SHP77 treated with DMSO at 0.1 percent for 48 hours (cell line): ENCODE measurements at places on chromosomes 1 and 21.

DNA sequence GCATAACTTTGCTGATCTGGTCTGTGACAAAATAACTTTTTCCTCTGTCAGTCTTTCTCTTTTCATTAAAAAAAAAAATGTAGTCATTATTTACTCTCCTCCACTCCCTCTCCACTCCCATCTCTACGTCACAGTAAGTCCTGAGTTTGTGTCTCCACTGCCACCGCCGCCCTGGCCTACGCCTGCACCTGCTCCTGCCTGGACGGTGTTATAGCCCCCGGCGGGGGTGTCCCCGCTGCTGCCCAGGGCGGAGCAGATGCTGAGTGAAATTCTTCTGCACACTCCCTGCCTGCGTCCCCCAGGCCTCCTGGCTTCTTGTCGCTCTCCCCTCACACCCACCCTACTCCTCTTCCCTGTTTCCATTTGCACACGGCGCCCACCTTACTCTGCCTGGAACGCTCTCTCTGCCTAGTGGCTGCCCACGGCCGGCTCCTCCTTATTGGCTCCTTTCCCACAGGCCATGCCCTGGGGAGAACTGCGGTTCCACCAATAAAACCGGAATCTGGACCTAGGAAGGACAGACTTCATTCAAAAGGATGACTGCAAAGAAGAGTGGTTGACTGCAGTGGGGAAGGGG, 55.2 kb upstream of the C1orf174 start:
- no peak for DNase-seq

DNA sequence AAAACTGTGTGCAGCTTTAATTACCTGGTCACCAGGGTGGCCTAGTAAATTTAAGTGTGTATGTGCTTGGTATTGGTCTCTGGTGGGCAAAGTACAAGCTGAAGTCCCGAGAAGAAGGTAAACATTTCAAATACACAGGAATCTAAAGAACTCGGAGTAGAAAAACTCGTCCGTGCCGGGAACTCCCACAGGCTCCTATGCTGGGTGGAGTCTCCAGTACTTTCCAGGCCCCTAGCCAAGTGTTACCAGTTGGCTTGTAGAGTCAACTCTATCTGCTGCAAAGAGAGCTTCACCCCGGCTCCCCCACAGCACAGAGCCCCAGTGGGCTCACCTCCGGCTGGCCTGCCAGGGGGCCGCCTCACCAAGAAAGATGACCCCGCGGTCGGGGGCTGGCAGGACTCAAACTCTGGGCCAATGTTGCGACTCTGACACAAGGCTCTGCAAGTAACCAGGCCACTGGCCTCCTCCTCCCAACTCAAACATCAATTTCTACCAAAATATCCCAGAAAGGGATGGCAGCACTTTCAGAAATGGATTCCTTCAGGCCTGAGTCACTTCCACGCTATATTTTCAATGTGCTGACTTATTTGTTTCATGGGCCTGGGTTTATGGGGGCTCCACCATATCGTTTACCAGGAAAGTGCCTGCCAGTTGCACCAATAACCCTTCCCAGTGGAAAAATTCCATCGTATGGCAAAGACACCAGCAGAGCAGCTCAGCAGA, 73.9 kb downstream of the SLC66A1 start:
- no peak for DNase-seq

DNA sequence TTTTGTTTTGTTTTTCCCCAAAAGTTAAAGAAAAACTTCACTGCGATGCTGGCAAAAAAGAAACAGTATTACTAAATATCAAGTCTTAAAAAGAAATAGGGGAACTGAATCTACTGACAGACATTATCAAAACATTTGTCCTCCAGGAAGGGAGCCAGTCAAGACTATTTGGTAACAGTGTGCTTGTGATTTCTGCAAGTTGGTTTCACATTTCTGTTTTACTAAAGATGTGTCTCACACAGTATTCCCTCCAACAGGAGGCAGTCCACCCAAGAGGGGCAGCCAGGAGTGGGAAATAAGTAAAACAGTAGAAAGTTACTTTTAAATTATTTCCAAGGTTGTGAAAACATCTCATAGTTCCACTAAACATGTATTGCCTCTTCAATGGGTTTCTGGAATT, 74.4 kb upstream of the SDC3 start:
- DNase-seq, result no peak

- DNase-seq, result no peak
Observed at GRCh38 chr1:903721-904271, 19.9 kb upstream of the SAMD11 start.

DNA sequence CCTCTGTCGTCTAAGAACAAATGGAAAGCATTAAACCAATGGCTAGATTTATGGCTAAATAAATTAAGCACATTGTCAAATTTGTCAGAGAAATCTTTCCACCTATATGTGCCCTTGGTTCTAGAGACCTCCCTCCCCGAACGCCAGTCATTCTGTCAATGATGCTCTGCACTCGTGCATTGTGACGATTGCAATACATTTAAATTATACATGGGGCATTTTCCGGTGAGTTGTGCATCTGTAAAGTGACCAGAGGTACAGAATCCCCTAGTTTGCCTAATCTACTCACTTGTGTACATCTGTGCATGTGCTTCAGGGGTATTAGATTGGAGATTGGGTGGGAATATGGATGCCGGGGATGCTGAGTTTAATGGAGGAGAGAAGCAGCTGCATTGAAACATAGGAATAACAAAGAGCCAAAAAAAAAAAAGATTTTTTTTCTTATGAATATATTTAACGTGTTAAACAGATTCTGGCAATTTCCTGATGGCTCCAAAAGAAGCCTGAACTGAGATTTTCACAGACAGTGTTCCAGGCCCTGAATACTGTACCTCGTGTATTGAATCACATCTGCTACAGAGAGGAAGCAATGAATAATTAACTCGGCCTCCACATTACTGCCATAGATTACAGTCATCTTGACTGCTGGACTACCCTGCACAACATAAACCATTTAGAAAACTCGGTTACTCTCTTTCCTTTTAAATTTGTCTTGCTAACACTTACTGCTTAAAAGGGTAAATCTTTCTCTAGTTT, 149.0 kb upstream of the C1orf87 start:
- DNase-seq, result no peak

DNA sequence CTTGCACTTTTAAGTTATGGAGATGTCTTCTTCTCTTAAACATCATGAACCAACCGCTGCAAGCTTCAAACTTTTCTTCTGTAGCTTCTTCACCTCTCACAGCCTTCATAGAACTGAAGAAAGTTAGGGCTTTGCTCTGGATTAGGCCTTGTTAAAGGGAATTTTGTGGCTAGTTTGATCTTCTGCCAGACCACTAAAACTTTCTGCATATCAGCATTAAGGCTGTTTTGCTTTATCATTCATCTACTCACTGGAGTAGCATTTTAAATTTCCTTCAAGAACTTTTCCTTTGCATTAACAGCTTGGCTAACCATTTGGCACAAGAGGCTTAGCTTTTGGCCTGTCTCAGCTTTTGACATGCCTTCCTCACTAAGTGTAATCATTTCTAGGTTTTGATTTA, 43.0 kb upstream of the RGL1 start:
- DNase-seq, result no peak

GRCh38 chr1:17558954-17559614, 19.6 kb downstream of the ARHGEF10L start:
- no peak for DNase-seq

DNA sequence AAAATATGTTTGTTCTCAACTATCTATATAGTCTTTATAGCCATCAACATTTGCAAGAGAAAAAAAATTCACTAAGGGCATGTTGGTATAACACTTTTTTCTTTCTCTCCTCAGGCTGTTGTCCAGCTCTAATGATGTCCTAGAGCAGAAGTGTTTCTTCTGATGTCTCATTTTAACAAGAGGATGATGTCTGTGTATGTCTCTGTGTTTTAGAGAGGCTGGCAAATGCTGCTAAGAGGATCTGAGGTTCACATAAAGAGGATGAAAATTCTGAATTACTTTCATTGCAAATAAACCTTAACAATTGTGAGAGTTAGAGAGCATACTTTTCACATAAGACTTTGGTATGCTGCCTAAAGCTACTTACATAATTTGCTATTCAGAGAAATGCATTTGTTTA, 2.6 kb upstream of the BRINP3 start:
- DNase-seq, result no peak

- DNase-seq, result no peak
Observed at GRCh38 chr1:117634631-117635030, 28.8 kb downstream of the TENT5C start.

DNA sequence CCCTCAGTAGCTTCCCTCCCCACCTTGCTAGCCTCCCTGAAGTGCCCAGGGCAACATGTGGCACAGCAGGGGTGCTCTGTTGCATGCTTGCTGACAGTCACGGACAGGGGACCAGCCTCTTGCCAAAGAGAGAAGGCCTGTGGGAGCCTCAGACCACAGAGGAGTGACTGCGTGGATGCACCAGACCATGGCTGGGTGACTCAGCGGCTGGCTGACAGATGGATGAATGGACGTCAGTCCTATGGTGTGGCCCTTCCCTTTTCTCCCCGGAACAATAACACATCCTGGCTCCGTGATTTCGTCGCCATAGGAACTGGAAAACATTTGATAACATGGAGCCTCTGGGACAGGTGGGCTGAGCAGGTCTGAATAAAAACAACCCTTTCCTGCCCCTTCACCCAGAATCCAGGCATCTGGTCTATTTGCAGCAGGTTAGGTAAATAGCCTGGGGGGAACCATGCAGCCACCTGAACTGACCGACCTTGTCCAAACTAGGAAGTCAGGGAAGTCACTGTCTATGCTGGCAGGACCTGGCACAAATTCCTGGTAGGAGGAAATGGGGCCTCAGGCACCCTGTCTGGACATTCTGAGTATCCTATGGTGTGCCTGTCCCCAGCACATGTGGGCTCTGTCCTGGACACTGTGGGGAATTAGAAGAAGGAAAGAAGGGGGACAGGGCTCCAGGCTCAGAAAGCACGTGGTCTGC, 53.3 kb downstream of the NENF start:
- peak; percentile 59 for DNase-seq

- DNase-seq, result no peak
Observed at GRCh38 chr1:220544901-220545303, 17.0 kb downstream of the MARK1 start.

DNA sequence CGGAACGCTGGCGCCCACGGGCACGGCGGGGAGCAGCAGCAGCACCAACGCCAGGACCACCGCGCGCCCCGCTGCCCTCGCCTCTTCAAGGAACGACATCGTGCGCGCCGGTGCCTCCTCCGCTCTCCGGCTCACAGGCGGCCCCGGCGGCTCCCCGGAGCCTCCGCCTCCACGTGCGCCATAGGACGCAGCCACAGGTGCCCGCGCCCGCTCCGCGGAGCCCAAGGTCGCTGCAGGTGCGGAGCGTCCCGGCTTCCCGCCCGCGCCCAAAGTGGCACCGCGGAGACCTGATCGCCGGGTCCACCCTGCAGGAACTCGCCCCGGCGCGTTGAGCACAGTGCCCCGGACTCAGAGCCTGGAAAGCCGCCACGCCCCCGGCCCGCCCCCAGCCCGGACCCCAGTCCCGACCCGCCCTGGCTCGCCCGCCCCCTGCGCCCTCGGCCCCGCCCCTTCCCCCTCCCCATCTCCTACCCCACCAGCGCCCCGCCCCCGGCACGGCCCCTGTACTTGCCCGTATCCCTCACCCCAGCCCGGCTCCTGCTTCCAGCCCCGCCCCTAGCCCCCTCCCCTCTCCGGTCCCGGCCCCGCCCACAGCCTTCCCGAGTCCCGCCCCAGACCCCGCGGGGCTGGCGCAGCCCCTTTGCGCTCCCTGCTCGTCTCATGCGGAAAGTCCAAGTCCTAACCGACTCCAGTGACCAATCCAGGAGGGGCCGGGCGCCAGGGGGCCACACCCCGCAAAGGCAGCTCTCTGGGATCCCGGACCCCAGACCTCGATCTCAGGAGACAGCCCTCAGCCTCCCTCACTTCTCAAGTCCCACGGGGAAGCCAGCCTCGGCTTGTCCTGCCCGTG, at the start of gene MEGF6:
MEGF6 (minus strand) TSS at position 339 of the 850 bp plus-strand sequence; CDS start at position 99, 240 bp downstream.
- no peak for DNase-seq

DNA sequence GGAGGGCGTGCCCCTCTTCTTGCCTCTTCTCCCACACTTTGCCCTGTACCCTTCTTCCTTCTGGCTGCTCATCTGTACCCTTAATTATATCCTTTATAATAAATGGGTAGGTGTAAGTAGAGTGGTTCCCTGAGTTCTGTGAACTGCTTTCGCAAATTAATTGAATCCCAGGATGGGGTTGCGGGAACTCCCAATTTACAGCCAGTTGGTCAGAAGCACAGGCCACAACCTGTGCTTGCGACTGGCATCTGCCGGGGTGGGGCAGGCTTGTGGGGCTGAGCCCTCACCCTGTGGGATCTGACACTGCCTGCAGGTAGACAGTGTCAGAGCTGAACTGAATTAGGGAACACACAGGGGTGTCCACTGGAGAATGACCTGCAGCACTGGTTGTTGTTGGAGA, 244.9 kb downstream of the KCNJ6 start:
- no peak for DNase-seq

- DNase-seq, result no peak
Observed at GRCh38 chr1:78071696-78072095, 25.9 kb downstream of the GIPC2 start.

GRCh38 chr1:114079596-114080190, 74.0 kb downstream of the SYT6 start:
- DNase-seq, result no peak

DNA sequence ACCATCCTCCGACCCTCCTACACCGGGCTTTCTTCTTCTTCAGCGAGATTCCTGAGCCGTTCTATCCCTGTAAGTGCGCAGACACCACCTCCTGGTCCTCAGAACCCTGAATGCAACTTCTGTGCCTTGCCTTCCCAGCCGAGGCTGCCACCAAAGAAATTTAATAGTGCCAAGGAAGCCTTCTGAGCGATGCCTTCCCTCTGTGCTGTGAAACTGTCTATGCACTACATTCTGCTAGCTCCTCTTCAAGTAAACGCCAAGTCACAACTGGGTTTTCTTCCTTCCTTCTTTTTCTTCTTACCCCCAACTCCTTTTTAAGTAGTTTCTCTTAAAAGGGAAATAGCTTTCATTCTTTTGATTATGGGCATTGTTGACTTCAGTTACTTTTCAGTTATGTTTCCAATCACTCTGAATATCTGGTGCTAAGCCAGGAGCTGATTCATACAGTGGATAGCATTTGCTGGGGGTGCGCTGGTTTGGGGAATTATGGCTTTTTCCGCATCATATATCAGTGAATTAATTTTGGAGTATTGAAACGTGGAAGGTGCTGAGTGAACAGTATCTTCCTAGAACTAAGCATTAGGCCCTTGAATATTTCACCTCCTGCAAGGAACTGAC, 38.6 kb upstream of the GPR88 start:
- no peak for DNase-seq

GRCh38 chr1:18204575-18204974, 97.0 kb downstream of the IGSF21 start:
- no peak for DNase-seq
